ENCODE measurements at places on chromosomes 1 and 21.

- peak; percentile 7 for DNase-seq
Measured at GRCh38 chr1:168637350-168637991, 61.1 kb downstream of the XCL1 start.

DNA sequence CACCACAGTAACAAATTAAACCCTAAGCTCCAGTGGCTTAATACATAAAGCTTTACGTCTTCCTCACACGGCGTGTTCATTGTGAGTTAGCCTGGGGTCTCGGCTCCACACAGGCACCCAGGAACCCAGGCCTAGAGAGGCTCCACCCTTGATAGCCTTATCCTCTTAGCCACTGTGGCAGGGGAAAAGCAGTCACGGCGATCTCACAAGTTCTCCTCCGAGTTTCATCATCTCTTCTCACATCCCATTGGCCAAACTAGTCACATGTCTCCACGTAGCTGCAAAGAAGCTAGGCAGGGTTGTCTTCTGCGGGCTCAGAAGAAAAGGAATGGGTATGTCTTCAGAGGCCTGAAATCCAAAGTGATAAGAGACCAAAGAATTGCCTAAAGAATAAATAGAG, 122.3 kb upstream of the GRIK3 start:
- DNase-seq: no peak

- peak; percentile 8 for DNase-seq
Measured at GRCh38 chr21:25999921-26000582, 170.5 kb downstream of the APP start.

- DNase-seq: no peak
Measured at GRCh38 chr1:67710417-67710816, 25.4 kb downstream of the GADD45A start.

GRCh38 chr1:76101548-76101947, 27.0 kb downstream of the ST6GALNAC3 start:
- DNase-seq: no peak

DNA sequence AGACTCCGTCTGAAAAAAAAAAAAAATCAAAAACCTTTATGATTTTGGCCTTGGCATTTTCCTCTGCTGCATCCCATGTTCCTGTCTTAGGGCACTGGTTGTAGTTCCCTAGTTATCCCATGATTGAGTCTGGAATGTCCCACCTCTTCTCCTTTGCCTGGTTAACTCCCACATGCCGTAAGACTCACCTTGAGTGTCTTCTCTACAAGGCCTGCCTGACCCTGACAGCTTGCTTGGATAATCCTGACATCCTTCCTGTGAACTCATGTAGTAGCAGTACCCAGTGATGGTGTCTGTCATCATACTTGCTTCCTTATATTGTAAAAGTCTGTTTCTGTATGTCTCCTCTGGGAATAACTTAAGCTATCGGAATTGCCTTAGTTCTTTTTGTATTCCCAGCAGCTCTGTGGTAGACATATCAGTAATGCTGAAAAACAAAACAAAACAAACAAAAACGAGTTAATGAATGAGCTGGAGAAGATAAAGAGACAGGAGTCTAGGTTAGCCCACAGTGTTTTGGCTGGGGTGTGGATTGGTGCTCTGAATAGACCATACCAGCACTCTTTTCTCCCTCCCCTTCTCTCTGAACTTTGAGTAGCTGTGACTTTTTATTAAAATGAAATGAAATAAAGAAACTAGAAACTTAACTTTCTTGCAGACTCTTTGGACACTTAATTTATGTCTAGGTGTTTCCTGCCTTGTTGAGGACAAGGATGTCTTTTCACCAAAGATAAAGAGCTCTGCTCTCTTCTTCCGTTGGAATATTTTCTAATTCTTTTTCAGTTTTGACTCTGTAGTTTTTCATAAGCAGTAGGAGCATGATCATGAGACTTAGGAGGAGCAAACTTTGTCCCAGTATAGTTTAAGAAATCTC, 15.1 kb downstream of the NEK7 start:
- DNase-seq: no peak

All from CD4-positive, alpha-beta T cell treated with Interferon alpha-2 for 1 hour (primary cell).